Midbrain (tissue), 1 donor: ENCODE measurements at places on chromosomes 1 and 21.

DNA sequence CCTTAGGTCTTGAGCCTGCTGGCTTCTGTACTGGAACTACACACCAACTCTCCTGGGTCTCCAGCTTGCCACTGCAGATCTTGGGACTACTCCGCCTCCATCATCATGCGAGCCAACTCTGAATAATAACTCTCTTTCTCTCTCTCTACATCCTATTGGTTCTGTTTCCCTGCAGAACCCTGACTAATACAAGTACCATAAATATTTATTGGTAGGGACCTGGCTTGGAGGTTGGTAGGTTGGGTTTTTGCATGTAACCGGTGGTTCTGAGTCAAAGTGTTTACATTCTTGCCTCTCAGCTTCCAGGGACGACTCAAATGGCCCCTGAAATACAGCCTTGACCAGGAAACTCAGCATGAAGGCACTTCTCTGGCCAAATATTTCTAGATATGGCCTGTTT lies 110.4 kb downstream of the KCND3 start:
- no peak for DNase-seq

- no peak for DNase-seq
Observed at GRCh38 chr1:34730485-34730884, 24.4 kb upstream of the GJB5 start.

DNA sequence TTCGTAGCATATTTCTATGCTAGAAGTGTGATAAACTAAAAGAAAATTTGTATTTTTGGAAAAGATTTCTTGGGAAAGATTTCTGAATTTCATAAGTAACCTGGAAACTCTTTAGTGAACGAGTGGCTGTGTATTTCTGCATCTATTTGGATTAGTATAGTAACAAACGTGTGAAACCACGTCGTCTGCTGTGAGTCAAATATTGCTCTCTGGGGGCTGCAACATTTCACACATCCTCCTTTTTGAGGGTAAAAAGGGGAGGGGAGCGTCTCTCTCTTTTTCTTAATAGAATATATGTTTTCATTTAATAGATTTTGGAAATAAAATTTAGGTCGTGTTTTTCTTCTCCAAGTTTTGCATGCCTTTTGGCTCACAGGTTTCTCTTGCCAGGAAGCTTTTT lies 44.8 kb downstream of the LHX9 start:
- DNase-seq: no peak

DNA sequence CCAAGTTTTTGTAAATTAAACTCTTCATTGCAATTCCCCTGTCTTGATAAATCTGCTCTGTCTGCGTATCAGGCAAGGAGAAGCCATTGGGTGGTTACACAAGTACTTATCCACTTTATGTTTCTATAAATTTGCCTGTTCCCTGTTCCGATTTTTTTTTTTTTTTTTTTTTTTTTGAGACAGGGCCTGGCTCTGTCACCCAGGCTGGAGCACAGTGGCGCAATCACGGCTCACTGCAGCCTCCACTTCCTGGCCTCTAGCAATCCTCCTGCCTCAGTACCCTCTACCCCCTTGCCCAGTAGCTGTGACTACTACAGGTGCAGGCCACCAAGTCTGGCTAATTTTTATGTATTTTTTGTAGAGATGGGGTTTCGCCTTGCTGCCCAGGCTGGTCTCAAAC lies 11.1 kb upstream of the CSRP1 start:
- DNase-seq: no peak

DNA sequence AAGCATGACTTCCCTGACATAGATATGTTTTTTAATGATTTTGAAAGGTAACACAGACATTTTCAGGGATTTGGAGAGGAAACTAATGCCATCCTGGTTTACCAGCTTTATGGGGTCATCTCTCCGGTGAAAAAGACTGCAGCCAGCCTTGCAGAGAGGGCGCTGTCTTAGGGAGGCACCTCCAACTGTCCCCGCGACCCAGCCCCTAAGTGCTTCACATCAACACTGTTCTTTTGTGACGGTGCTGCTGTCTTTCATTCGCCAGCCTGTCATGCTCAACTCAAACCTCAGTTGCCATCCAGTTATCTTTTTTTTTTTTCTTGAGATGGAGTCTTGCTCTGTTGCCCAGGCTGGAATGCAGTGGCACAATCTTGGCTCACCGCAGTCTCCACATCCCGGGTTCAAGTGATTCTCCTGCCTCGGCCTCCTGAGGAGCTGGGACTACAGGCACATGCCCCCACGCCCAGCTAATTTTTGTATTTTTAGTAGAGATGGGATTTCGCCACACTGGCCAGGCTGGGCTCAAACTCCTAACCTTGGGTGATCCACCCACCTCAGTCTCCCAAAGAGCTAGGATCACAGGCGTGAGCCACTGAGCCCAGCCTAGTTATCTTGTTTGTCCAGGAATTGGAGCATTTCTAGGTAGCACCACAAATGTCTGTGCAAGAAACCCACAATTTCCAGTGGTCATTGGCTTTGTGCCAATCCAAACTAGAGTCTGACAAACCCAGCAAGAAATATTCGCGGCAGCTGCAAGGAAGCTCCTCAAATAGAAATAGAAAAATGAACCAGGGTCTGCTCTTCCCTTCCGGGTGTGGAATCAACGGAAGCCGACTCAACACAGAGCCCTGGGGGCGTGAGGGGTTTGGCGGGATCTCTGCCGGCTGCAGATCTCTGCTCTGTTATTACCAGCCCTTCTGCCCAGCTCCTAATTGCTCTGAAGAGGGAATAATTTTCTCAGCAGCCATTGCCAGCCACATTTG lies 24.2 kb downstream of the PDE9A start:
- no peak for DNase-seq
